ENCODE measurements at places on chromosomes 6 and 20.

- DNase-seq: no peak
Observed at GRCh38 chr6:96853083-96853482, 15.8 kb upstream of the GPR63 start.

DNA sequence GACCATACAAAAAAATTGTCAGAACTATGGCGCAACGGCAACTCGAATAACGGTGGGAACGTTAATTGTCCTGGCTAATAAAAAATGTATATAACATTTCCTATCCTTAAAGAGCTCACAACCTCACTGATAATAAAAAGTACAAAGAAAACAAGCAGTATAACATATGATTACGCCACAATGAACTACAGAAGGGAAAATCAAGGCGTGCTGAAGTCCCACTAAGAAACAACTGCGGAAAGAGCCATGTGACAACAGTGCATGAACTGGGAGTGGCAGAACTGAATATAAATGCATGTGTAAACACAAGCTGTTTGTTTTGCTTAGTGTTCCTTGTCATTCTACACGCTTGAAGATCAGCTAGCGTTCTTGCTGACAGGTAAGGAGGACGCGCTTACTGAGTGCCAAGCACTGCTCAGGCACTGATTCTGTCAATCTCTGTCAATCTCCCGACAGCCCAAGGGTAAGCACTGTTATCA is 466 bp upstream of the PSMB1 start:
- peak; percentile 62 for DNase-seq

GRCh38 chr6:112019589-112019988 is 34.3 kb upstream of the CCN6 start:
- DNase-seq: no peak

DNA sequence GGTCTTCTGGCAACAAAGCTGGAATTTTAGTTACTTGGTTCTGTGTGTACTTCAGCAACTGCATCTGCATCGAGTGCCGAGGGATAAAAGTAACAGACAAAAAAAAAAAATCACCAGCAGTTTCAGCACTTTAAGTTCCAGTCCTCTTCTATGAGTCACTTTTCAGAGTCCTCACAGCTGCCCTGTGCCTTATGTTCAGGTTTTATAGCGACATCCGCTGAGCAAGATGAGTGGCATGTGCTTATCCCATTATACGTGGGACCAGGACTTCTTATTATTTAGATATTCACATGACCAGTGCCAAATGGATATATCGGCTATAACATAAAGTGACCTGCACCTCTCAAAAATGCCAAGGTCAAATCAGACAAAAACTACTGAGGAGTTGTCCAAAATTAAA is 242.9 kb downstream of the FOXA2 start:
- DNase-seq: no peak

DNA sequence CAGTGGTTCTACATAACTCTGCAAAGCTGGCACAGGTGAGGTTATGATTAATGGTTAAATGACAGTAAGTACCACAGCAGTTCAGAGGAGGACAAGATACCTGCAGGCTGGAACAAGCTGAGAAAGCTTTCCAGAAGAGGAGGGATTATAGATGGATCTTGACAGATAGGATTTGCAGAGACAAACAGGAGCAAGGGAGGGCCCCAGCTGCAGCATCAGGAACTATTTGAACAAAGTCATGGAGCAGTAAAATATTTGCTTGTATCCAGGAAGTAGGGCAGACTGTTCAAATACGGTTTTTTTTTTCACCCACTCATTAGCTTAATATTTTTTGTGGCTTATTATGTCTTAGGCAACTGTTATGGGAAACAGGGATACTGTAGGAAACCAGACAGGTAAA is 144.4 kb upstream of the MAN1A1 start:
- DNase-seq: peak; percentile 37

All from small intestine (tissue), 16 donors.